Natural killer cell treated with Interleukin-12 subunit alpha and Interleukin-12 subunit beta and Interleukin-15 and Interleukin-18, amount 100 ng/mL, for 72 hours (primary cell): ENCODE measurements at places on chromosomes 1 and 21. TPM values are rescaled to one million over a fixed set of nuclear protein-coding genes. Genes with fewer than 3 reads are reported as not detected.

- DNase-seq: no peak
These were observed 37.1 kb upstream of the RAP1GAP start for GRCh38 chr1:21706151-21706835.

DNA sequence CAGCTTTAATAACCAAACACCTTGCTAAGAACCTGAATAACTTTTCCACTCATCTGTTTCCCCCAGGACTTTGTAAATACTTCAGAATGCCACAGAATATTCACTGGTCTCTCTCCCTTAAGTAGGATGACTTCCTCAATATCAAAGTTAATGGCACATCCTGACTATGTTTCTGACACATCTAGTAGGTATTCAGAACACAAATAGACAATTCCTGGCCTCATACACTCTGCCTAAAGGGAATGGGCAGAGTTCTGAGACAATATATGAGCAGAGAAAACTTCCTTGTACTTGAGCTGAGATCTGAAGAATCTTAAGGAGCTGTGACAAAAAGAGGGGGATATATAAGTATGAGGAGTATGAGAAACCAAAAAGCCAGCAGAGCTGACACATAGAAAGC is 34.8 kb downstream of the ANKRD13C start:
- DNase-seq: no peak

DNA sequence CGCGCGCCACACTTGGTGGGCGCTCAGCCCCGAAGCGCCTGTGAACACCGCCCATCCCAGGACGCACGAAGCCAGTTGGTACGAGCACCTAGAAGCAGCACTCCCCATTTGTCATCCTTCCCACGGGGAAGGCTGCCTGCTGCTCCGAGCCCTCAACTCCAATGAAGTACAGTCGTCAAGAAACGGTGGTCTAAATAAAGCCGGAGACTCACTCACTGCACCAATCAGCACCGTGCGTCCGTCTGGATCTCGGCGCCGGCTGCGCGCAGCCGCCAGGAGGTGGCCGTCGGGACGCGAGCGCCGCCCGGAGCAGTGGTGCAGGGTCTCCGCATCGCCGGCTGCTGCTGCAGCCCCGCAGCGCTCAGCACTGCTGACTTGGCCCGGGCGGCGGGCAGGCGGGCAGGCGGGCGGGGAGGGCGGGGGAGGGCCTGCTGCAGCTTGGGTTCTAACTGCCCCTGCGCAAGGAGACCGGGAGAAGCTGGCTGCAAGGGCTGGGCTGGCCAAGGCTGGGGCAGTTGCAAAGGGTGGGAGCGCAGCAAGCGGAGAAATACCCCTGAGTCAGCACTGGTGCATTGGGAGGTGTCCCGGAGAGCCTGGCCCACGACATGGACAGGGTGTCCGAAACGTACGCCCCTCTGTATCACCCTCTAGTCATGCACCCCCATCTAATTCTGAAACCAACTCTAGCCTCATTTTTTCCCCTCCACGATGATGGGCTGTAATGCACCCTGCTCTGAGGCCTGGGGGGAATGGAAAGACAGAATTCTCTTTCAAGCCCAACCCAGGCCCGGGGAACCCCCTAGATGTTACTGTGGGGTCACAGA is 35.8 kb upstream of the H6PD start:
- no peak for DNase-seq

DNA sequence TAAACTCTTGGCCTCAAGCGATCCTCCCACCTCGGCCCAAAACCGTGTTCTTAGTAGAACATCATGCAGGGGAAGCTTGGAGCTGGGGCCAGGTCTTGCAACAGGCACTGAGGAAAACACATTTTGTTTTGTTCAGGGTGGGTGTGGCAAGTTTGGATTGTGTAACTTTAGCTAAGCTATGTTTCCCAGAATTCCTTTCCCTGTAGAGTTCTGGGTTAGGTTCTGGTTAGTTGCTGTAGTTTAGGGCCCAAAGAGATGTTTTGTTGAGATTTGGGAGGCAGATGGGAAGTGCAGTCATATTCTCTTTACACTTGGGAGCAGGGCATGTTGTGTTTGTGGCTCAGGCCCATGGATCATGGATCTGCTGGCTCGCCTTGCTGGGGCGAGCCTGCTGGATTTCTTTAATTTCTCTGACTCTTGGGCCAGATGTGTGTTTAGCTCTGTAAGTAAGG is 24.0 kb downstream of the PLA2G5 start:
- DNase-seq: no peak

The FCER1G gene
- total RNA-seq: 111 TPM

- DNase-seq: no peak
These were observed 598.1 kb downstream of the NPHP4 start for GRCh38 chr1:5394111-5394510.

- DNase-seq: no peak
These were observed 676.0 kb downstream of the PLA2G4A start for GRCh38 chr1:187504779-187505178.

GRCh38 chr1:5728663-5729355 is 263.4 kb downstream of the NPHP4 start:
- DNase-seq: peak; percentile 39

- DNase-seq: no peak
These were observed 66.1 kb upstream of the PLA2G4A start for GRCh38 chr1:186762653-186763052.

- DNase-seq: peak; percentile 63
These were observed 49.8 kb downstream of the PRDM2 start for GRCh38 chr1:13749543-13750341.

GRCh38 chr21:28588997-28589396 is 403.7 kb downstream of the LTN1 start:
- DNase-seq: no peak

The GNAT2 gene
- total RNA-seq: not detected

The GSTM1 gene
- total RNA-seq: not detected

The ILDR2 gene
- 2.1 TPM for total RNA-seq

The EPHB2 gene
- total RNA-seq: not detected

The WNT9A gene
- 0.11 TPM for total RNA-seq

The OR2G6 gene
- total RNA-seq: not detected

DNA sequence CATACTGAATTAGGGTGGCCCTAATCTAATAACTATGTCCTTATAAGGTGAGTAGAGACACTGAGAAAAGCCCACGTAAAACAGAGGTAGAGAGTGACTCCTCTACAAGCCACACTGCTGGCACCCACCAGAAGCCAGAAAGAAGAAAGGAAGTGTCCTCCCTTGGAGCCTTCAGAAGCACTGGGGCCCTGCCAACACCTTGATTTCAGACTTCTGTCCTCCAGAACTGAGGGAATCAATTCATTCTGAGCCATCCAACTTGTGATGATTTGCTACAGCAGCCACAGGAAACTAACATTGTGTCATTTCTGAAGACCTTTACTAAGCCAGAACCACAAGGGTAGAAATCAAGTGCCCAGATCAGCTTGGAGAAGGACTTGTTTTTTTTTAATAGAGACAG is 15.0 kb downstream of the GNB1 start:
- no peak for DNase-seq

DNA sequence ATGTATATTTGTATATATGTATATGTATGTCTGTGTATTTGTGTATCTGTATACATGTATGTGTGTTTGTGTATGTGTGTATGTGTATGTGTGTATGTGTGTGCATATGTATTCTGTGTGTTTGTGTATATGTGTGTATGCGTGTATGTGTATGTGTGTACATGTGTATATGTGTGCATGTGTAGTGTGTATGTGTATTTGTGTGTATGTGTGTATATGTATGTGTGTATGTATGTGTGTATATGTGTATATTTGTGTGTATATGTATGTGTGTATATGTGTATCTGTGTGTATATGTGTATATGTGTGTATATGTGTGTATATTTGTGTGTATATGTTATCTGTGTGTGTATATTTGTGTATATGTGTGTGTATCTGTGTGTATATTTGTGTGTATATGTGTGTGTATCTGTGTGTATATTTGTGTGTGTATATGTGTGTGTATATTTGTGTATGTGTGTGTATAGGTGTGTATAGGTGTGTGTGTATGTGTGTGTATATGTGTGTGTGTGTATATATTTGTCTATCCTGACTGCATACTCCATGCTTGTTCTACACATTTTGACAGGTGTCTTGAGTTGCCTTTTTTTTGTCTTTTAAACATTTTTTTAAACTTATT is 101.5 kb downstream of the SCCPDH start:
- DNase-seq: no peak

The CGN gene
- total RNA-seq: 1.8 TPM

DNA sequence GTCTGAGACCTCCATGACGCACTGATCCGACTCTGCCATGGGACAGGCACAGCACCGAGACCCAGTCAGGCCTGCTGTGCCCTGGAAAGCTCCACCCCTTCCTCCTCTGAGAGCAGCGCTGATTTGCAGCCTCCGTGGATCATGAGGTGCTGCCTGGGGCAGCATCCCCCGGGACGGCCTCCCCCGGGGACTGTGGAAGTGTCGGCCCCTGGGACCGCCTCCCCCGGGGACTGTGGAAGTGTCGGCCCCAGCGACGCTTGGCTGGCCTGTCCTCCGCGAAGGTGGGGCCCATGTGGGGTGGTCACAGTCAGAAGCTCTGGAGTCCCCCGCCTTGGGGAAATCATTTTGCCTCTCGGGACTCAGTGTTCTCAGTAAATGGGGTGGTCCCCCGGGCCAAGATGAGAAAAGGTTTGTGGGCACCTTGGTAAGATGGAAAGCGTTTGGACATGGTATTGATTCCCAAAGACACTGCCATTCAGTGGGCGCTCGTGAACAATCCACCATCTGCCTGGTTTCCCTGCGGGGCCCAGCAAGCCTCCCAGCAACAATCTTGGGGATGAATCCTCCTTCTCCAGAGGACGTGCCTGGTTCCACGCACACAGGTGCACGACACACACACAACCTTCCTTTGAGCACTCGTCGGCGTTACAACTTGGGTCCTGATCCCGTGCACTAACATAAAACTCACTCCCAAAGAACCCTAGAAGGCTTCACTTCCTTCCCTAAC is 3.0 kb downstream of the TFF2 start:
- no peak for DNase-seq

- DNase-seq: no peak
These were observed 169.9 kb upstream of the ST6GALNAC5 start for GRCh38 chr1:76697361-76697760.

The OPRD1 gene
- not detected for total RNA-seq

DNA sequence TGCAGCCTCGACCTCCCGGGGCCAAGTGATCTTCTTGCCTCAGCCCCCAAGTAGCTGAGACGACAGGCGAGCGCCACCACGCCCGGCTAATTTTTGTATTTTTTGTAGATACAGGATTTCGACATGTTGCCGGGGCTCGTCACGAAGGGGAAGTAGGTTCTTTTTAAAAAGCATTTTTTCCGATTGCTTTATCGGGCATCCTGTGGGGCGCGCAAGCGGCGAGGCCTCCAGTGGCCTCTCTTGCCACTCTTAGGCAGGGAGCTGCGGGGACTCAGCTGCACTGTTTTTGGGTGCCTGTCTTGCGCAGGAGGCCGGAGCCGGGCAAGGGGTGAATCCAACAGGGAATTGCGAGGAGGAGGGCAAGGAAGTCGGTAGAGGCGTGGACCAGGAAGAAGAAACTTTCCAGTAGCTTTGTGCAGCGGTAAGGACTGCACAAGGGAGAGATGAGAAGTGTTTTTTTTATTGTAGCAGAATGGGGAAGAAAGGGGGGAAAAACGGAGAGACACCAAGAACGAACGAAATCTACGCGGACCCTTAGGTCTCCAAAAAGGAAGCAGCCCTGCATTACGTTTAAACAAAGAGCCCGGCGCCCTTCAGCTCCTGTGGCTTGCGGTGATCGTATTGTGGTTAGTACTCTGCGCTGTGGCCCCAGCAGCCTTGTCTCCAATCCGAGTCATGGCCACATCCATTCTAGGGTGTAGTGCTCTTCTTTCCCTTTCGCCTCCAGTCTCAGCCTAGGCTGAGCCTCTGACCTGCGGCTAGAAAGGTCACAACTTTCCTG is 164.8 kb downstream of the PPIAL4G start:
- DNase-seq: peak; percentile 87

The OR2L2 gene
- total RNA-seq: 0.17 TPM

DNA sequence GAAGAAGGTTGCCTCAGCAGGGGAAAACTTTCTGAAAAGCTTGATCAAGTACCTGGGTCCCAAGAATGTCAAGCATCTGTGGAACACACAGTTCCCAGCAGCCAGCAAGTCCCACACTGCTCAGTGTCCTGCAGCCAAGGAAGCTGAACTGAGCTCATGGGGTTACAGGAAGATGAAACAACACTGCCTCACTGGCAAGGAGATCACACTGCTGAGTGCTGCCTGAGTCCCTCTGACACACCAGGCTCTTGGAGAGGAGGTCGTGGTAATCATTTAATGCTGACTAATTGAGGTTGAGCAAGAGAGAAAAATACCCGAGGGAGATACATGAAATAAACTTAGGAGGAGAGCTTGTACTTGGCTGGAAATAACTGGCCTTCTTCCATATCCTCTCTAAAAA is 75.2 kb downstream of the MPZL1 start:
- no peak for DNase-seq

The SERTAD4 gene
- total RNA-seq: not detected

GRCh38 chr1:107776900-107777663 is 187.9 kb downstream of the VAV3 start:
- no peak for DNase-seq

DNA sequence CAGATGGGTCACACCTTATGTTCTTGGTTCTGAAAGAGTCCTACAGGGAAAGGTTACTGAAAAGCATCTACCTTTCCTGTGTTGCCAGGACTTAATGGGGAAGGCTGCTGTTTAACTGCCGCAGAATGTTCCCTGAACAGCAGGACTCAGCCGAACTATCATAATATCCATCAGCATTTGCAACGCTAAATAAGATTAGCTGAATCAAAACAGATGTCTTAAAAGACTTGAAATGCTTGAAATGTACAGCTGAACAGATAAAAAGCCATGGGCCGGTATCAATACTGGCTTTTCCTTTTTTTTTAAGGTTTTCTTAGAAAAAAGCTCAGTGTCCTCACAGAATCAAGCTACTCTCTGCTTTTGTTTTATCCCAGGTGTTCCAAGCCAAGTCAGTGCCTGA is 19.7 kb upstream of the ATP13A2 start:
- no peak for DNase-seq

The MAN1C1 gene
- 2.5 TPM for total RNA-seq

- DNase-seq: no peak
These were observed 959 bp downstream of the PADI6 start for GRCh38 chr1:17372955-17373354.

DNA sequence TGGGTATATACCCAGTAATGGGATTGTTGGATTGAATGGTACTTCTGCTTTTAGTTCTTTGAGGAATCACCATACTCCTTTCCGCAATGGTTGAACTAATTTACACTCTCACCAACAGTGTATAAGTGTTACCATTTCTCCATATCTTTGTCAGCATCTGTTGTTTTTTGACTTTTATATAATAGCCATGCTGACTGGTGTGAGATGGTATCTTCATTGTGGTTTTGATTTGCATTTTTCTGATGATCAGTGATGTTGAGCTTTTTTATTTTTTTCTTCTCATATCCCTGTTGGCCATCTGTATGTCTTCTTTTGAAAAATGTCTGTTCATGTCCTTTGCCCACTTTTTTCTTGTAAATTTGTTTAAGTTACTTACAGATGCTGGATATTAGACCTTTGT is 14.1 kb downstream of the DNM3 start:
- no peak for DNase-seq
